Activated CD4-positive, alpha-beta memory T cell treated with anti-CD3 and anti-CD28 coated beads for 36 hours (primary cell): ENCODE measurements at places on chromosomes 2 and 18. TPM values are rescaled to one million over a fixed set of nuclear protein-coding genes. Genes with fewer than 3 reads are reported as not detected.

Gene CMPK2
- 6.6 TPM for total RNA-seq

Gene GKN1
- total RNA-seq, result not detected

Gene MARCHF4
- not detected for total RNA-seq

Gene TSGA10
- 7.0 TPM for total RNA-seq

Gene PRKAG3
- not detected for total RNA-seq

Gene EPG5
- 18.8 TPM for total RNA-seq

Gene ZSWIM2
- not detected for total RNA-seq

Gene UGT1A8
- total RNA-seq, result not detected

Gene HAT1
- total RNA-seq, result 86.2 TPM

Gene SLC5A7
- total RNA-seq, result not detected

Gene RUFY4
- 1.8 TPM for total RNA-seq

Gene GKN2
- total RNA-seq, result not detected

Gene TTC32
- total RNA-seq, result 14.2 TPM

Gene PDE1A
- not detected for total RNA-seq

Gene LOXHD1
- not detected for total RNA-seq

Gene C2orf92
- total RNA-seq, result 4.5 TPM

Gene CTAGE1
- total RNA-seq, result not detected

Gene KIF5C
- total RNA-seq, result 25.2 TPM

Gene CDH7
- total RNA-seq, result not detected

Gene CCDC68
- total RNA-seq, result not detected

Gene CLK1
- total RNA-seq, result 112 TPM

Gene CPS1
- 1.7 TPM for total RNA-seq

Gene ICOS
- total RNA-seq, result 190 TPM

Gene ITGB6
- not detected for total RNA-seq

Gene C2orf66
- total RNA-seq, result not detected

Gene HSBP1L1
- 8.5 TPM for total RNA-seq

Gene PROM2
- total RNA-seq, result not detected

Gene SALL3
- not detected for total RNA-seq

Gene AMER3
- total RNA-seq, result not detected

Gene CAPN14
- 0.39 TPM for total RNA-seq

Gene TMEM18
- total RNA-seq, result 20.8 TPM

Gene PLEKHB2
- 50.0 TPM for total RNA-seq

Gene DNAH7
- total RNA-seq, result 0.17 TPM

Gene EFR3B
- total RNA-seq, result 1.5 TPM

Gene UGT1A10
- not detected for total RNA-seq

Gene ASB3
- total RNA-seq, result 21.1 TPM
